ENCODE measurements at places on chromosomes 6 and 20.

GRCh38 chr6:137175868-137176245, 2.4 kb upstream of the IL22RA2 start:
- DNase-seq = no peak

DNA sequence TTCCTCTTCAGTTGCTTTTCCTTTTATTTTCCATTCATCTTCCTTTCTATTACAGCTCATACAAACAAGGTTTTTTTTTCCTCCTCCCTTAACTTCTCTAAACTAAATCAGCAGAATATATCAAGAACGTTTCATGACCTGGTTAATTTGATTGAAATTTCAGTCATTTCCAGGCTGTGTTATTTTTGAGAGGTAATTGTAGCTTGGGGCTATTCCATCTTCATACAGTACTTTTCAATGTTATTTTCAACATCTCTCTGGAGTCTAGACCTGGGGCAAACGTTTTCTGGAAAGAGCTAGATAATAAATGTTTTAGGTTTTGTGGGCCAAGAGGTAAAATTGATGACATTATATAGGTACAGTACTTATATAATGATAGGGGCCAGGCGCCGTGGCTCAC, 4.0 kb upstream of the SLC23A2 start:
- DNase-seq = no peak

GRCh38 chr6:49676671-49677281, 36.6 kb downstream of the CRISP2 start:
- DNase-seq = no peak

DNA sequence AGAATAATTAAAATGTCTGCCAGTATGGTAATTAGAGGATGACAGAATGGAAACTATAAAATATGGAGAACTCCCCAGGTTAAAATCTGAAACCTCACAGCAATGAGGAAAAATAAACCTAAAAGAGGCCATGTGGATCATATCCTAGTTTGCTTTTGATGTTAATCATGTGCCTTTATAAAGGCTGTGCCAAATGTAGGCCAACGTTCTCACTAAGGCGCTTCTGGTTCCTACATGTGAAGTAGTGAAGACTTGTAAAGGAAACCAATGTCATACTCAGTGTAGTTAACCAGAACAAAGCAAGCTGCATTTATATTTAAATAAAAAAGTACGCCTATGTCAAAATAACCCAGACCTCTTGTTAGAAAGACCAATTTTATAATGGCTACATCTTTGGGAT, 113.7 kb upstream of the FAM184A start:
- DNase-seq = no peak

DNA sequence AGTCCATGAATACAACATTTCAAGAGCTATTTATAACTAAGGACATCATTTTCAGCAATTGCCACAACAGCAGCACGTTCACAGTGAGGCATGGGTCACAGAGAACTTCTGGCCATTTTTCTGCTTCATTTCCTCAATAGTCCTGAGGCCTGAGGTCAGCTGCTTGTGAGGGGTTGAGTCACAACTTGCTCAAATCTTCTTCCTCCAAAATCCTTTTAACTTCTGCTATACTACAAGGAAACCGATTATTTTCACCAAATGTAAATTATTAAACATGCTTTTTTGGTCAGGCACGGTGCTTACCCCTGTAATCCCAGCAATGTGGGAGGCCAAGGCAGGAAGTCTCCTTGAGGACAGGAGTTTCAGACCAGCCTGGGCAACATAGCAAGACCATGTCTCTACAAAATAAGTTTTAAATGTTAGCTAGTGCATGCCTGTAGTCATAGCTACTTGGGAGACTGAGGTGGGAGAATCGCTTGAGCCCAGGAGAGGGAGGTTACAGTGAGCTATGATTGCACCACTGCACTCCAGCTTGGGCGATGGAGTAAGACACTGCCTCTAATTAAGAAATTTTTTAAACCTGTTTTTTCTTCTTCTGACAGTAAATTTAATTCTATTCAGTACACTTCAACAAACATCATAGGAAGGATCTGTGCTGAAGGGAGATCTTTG, 11.1 kb upstream of the SLC16A10 start:
- no peak for DNase-seq

DNA sequence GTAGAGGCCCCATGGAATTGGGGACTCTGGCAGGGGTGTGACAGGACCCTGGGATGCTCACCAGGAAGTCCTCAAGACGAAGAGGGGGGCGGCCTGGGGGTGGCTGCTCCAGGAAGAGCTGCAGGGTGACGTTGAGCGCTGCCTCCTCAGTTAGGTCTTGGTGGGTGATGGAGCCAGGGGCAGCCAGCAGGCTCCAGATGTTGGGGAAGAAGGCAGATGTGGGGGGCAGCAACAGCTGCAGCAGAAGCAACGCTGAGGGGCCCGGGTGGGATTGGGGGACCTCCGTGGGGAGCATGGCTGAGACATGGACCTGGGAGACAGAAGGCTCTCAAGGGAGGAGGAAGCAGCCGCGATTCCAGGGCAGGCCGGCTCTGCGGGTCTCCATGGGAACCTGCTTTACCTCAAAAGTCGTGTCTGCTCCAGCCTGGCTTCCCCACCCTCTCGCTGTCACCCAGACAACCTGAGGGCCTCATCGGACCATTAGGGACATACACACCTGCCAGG, 591 bp downstream of the VWA7 start:
- DNase-seq = peak; percentile 22

- DNase-seq = peak; percentile 82
These were observed at the start of gene NRM for GRCh38 chr6:30690403-30691207. Gene NRM, minus strand, starts transcription at chr6:30690984. Its CDS starts 10 bp downstream, at chr6:30690974.

DNA sequence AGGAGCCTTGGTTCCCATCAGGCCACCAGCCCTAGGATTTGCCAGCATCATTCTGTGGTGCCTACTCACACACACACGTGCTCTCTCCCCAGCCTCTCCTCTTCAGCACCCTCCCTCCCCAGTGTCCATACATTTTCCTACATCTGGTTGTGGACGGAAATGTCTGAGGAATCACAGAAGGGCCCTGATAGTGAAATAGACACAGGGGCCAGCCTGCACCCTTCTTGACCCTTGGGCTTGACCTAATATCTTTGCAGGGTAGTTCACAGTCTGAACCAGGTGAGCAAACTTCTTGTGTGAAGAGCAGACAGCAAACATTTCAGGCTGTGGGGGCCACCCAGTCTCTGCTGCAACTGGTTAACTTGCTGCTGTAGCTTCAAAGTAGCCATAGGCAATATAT, 108.5 kb upstream of the NXT1 start:
- no peak for DNase-seq

GRCh38 chr20:44961870-44962267, 1.7 kb upstream of the TOMM34 start:
- no peak for DNase-seq

- no peak for DNase-seq
These were observed 83.9 kb downstream of the RIPOR3 start for GRCh38 chr20:50607436-50607835.

GRCh38 chr6:22364306-22364705, 67.5 kb upstream of the PRL start:
- DNase-seq = no peak
